Cardiac muscle cell (in vitro differentiated cells and primary cell): ENCODE measurements at places on chromosomes 16 and 17.

DNA sequence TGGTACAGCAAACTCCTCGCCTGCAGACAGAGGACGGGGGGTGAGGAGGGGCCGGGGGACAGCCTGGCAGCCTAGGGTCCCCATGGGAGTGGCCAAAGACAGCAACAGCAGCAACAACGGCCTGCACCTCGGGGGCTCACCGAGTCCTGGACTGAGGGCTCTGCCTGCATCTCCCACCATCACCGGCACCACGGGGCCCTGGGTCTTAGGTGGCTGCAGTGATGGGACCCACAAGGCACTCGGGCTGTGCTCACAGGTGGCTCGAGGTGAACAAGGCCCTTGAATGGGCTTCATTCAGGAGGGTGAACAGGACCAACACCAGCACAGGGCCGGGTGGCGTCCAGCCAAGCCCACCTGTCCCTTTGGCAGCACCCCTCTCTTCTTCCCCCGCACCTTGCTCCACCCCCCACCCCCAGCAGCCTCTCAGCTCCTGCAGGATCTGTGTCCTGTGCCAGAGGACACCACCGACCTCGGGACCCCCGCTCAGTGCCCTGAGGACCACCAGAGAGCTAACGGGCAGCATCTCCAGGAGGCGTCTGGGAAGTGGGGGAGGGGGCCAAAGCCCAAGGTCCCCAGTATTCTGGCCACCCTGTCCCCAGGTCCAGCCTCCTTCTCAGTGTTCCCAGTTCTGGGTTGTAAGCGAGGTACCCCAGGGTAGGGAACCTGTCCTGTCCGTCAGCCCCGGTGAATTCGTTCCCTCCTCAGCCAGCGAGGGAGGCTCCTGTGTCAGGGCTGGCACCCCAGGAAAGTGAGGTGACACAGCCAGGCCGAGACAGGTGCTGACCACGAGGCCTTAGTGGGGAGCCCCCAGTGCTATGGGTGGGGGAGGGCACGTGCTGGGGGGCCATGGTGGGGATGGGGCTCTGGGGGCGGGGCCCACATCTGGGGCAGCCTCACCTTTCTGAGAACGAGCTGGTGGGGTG is 94.3 kb downstream of the TBC1D16 start:
- DNase-seq, result no peak

GRCh38 chr17:16068323-16068722 is 68.7 kb downstream of the TTC19 start:
- DNase-seq, result no peak

GRCh38 chr16:57299009-57299718 is 14.7 kb upstream of the PLLP start:
- DNase-seq, result no peak

GRCh38 chr16:87423429-87423828 is 31.3 kb downstream of the MAP1LC3B start:
- no peak for DNase-seq

GRCh38 chr17:27575096-27575911 is 55.7 kb upstream of the LGALS9 start:
- DNase-seq, result no peak

DNA sequence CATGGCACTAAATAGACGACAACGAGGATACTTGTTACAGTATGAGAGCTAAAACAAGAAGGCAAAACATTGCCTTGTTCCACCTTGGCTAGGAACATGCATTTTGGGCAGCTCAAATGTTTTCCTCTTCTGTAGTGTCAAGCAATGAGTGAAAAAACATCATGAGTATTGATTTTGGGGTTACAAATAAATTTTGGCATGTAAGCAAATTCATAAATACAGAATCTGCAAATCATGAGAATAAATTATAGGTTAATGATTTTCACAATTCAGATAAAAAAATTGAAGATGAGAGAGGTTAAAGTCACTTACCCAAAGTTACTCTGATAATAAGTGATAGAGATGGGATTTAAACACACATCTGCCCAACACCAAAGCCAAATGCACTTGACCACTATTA is 28.4 kb upstream of the NUFIP2 start:
- DNase-seq, result no peak

GRCh38 chr16:83453977-83454376 is 353.8 kb upstream of the HSBP1 start:
- DNase-seq, result no peak

- peak; percentile 47 for DNase-seq
Measured at GRCh38 chr17:68288375-68288774, 2.6 kb downstream of the SLC16A6 start.

DNA sequence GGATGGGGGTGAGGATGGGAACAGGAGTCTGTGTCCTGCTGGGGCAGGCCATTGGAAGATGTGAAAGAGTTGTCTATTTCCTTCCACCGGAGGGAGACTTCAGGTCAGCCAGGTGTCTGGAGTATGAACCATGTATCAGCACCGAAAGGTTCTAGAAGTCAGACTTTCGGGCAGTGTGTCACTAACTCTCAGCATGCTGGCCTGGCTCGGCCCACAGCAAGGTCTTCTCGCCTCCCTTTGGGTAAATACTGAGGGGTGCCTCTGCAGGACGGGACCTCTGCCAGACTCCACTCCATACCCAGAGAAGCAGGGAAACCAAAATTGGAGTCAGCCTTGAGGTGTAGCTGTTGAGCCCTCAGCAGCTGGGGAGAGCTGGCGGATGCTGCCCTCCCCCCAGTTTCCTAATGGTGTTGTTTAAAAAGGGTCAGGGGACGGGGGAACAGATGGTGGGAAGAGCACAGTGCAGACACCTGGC is 507 bp downstream of the CIITA start:
- DNase-seq, result no peak

GRCh38 chr16:1926271-1926670 is 8.1 kb upstream of the HS3ST6 start:
- peak; percentile 29 for DNase-seq

DNA sequence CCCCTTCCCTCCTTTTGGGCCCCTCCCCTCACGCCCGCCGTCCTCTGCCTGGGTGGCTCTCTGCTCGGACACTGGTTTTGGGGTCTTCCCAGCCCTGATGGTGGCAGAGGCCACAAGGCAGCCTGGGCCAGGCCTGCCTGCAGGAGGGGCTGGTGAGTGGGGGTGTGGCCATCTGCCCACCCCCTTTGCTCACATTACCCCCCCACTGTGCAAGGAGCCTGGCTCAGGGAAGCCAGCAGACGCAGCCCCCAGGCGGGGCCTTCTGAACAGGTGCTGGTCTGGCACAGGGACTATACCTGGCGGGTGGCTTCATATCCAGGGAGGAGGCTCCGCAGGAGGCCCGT is 10.7 kb upstream of the ZFPM1 start:
- no peak for DNase-seq

DNA sequence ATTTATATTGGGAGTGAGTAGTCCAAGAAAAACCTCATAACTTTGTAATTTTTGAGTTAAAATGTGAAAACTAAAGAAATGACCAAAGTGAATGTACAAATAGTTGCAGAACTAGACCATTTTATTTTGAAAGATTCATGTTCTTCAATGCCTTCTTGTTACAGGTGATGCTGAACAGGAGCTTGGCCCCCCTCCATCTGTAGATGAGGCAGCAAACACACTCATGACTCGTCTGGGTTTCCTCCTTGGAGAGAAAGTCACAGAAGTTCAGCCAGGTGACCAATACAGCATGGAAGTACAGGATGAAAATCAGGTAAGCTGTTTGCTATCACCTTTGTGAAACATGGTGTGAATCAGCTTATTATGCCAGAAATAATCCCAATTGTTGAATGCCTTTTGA is 227.8 kb downstream of the TANC2 start:
- DNase-seq, result no peak

DNA sequence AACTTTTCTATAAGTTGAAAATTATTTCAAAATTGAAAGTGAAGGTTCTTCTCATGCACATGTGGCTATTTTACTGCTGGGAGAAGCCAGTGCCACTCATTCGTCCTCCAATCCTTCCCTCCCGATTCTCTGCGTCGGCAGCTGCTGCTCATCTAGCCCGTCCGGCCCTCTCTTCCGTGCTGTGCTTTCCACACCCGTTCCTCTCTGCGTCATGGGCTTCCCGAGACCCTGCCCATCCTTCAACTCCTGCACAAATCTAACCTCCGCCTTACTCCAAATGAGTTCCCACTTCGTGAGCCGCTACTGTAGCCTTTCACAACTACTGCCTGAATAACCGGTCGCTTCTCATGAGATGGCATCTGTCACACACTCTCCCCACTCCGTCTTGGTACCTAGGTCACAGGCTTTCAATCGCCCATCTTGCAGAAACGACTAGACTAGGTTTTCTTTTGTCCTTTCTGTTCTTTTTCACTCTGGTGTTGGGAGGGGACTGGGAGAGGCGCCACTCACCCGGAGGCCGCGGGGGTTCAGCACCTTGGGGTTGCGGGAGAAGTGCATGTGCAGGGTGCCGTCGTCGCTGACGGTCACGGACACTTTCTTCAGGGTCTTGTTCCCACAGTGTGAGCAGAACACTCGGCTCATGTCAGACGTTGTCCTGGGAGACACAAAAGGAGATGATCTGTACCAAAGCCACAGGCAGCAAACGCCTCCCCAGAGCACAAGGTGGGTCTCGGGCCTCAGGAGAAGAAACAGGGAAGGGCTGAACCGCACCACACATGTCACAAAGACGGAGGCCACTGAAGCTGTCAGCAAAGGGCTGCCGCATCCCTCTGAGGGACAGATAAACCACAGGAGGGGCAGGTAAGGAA is 10.1 kb downstream of the NOB1 start:
- DNase-seq, result no peak

- DNase-seq, result peak; percentile 72
Measured at GRCh38 chr17:63622574-63623390, 565 bp downstream of the MAP3K3 start.

DNA sequence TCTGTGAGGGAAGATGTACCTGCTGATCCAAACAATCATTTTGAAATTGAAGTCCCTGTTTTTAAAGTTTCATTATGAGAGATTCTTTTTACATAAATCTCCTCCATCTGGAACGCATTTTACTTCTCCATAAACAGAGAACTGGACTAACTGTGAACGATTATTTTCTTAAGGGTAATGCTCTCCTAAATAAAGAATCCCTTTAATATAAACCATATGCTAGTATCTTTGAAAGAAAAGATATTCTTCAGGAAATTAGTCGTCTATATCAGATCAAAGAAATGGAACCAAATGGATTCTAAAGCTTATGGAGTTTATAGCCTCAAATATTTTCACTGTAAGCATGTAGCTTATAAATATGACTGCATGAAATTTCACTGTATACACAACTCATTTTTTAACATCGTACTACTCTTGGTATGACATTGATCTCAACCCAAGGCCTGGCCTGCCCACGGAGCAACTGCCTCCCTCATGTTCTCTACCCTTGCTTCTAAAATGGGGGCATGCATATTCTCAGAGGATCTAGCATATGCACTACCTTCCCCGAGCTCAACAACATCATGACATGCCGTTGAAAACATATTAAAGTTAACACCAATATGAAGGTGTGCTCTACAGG is 66.4 kb downstream of the MYH10 start:
- DNase-seq, result no peak

DNA sequence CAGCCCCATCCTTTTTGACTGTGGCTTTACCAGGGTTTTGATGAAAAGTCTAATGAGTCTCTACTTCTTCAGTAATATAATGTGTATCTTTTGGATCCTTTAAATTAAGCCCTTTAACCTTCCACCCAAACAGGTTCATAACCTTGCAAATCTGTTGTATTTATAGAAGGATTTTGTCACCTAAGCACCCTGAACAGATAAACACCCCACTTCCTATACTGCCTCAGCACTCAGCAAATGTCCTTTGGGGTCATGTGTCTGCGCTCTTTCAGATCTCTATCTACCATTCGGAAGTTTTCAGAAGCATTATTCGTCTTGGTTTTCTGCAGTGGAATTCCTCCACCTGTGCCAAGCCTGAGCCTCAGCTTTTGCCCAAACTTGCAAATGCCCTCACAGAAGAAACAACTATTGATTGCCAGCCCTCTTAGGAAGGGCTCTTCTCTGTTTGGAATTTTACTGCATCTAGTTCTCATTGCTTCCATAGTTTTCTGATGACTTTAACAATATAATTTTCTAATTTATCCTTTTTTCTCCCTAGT is 214.8 kb upstream of the KCNJ16 start:
- no peak for DNase-seq

GRCh38 chr17:38743556-38744171 is 4.5 kb downstream of the PCGF2 start:
- DNase-seq, result no peak

- no peak for DNase-seq
Measured at GRCh38 chr16:17408296-17408695, 62.5 kb downstream of the XYLT1 start.

- no peak for DNase-seq
Measured at GRCh38 chr17:61460796-61461585, 8.8 kb downstream of the TBX4 start.

DNA sequence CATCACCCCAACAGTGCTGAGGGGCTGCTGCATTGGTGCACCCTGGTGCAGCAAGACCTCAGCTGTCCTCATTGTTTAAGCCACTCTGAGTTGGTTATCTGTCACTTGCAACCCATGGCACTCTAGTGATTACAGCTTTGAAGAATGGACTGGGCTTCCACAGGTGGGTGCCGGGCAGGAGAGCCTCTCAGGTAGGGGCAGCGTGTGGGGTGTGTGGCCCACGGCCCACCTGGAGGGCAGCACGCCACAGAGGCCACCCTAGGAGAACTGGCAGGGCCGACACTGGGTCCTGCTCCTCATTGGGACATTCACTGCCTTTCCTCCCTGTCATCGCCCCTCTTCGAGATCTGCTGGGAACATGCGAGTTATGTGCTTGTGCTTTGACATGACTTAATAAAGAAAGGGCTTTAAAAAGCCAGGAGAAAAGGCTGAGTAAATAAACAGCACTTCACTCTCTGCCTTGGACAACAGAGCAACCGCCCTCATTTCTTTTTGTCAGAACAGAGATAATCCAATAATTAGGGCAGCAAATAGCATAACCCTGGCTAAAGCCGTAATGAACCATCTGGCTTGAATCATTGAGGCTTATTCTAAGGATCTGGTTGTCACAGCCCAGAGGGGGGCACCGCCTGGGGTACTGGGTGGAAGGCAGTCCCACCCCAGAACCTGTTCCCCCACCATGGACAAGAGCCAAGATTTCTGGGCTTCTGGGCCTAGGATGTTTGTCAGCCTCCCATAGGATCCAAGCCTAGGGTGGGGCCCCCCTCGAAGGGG is 3.0 kb downstream of the DOC2B start:
- DNase-seq, result no peak
